Amygdala (tissue), 56 donors: ENCODE measurements at places on chromosomes 1 and 21.

- no peak for DNase-seq
These were observed 164.9 kb downstream of the ST6GALNAC3 start for GRCh38 chr1:76239470-76239918.

- no peak for DNase-seq
These were observed 5.0 kb downstream of the C1orf226 start for GRCh38 chr1:162386292-162387225.

GRCh38 chr1:13706046-13706445 is 6.1 kb downstream of the PRDM2 start:
- no peak for DNase-seq

GRCh38 chr1:30381266-30381665 is 342.1 kb downstream of the MATN1 start:
- no peak for DNase-seq

DNA sequence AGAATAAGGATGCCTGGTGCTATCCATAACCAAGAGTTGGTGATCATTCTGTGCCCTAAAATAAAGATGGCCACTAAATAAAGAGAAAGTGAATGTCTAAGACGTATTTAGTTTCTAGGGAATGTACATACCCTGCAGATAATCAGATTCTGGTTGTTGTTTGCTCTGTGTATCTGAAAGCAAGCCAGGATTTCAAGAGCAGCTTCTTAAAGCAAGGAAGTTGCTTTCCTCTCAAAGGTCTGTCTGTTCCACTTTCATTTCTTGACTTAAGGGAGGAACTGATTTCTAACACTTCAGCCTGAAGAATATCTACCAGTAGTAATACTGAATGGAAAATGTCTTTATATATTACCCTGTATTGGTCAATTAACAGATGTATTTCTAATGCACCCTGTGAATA is 88.8 kb downstream of the KIF1B start:
- no peak for DNase-seq

DNA sequence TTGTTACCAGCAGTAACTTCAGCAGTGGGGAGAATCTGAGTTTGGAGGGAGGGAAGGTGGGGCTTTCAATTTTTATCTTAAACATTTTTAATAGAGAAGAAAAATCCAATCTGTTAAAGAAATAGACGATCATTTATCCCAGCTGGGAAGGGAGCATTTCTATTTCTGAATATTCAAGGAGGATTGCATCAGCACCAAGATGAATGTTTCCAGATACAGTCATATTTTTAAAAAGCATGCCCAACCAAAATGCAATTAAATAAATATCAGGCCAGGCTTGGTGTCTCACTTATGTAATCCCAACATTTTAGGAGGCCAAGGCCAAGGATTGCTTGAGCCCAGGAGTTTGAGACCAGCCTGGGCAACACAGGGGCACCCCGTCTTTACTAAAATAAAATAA is 1.7 kb upstream of the ATP1A4 start:
- no peak for DNase-seq

- DNase-seq: no peak
These were observed 633.7 kb downstream of the USP25 start for GRCh38 chr21:16363518-16363917.

DNA sequence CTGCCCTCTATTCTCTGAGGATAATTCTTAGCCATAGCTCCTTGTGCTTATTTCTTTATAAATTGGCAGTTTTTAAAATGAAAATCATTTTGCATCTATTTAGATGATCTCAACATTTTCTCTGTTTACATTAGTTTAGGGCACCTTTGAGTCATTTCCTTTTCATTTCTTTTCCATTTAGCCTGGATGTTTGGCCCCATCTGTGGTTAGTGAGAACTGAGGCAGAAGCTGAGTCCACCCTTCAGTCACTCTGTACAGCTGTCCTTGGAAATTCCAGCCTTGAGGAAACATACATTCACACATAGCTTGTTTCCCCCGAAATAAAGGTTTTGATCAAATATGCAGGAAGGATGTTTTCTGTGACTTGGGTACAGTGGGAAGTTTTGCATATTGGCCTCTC is 123.7 kb downstream of the NTNG1 start:
- no peak for DNase-seq

GRCh38 chr1:114113411-114114184 is 40.1 kb downstream of the SYT6 start:
- DNase-seq: no peak

- no peak for DNase-seq
These were observed 453.2 kb upstream of the VAMP3 start for GRCh38 chr1:7317888-7318287.

DNA sequence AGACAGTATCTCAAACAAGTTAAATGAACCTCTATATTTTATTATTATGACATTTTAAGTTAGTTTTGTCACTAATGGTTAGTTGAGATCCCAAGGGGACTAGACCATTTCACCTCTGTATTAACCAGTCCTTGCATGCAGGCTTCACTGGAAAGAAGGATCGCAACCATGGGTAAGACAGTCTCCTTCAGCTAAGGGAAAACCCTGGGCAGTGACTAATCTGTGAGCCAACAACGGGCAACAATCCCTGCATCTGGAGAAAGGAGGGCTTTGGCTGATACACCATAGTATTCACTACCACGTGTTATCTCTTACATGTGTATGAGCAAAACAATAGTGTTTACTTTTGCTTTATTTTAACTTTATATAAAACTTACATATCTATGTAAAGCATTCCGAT is 708.8 kb upstream of the CHRM3 start:
- no peak for DNase-seq
